ENCODE measurements at places on chromosomes 4 and X.

DNA sequence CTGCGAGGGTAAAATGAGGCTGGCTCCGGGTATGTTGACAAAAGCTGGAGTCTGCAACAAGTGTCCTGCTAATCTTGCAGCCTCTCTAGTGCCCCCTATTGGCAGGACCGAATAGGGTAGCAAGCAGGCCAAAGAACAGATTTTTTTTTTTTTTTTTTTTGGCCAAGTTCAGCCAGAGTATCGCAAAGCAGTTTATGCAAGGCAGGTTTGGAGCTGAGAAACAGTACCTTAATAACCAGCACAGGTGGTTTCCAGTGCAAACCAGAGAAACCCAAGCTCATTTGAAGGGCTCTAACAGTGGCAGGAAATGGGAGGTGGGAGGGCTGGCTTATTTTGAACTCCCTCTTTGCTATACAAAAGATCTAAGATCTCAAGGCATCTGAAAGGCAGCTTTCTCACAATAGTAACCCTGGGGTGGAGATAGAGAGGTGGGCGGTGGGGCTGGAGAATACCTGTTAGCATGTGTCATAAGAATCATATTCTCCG, 38.2 kb upstream of the OCIAD2 start:
- peak; percentile 8 for DNase-seq

DNA sequence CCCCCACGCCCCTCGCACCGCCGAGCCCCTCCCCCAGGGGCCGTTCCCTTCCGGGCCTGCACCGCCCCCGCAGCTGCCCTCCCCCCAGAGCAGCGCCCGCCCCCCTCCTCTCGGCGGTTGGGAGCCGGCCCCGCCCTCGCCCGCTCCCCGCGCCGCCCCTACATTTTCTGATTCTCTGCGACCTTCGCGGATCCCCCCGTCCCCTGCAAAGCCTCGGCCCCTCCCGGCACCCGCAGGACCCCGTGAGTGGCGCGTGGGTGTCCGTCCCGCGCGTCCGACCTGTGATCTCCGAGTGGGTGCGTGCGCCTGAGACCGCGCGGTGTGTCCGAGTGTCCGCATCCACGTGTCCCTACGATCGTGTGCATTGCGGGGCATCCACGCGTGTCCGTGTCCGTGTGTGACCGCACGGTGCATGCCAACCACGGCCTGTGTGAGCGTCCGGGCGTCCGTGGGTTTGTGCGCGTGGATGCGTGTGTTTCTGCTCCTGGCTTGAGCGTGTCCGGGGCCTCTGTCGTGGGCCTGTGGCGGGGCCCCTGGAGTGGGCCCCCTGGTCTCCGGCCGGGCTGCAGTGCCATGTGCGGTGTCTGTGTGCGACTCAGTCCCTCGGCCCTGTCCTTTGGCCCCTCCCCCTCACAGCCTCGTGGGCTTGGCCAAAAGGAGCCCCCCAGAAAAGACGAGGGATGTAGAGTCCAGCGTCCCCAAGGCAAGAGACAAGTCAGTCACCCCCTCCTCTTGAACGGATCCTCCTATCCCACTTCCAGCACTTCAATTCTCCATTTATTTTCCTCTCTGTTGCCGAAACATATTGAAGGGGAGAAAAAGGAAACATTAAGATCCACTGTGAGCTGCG, 8.8 kb upstream of the NKX1-1 start:
- no peak for DNase-seq

DNA sequence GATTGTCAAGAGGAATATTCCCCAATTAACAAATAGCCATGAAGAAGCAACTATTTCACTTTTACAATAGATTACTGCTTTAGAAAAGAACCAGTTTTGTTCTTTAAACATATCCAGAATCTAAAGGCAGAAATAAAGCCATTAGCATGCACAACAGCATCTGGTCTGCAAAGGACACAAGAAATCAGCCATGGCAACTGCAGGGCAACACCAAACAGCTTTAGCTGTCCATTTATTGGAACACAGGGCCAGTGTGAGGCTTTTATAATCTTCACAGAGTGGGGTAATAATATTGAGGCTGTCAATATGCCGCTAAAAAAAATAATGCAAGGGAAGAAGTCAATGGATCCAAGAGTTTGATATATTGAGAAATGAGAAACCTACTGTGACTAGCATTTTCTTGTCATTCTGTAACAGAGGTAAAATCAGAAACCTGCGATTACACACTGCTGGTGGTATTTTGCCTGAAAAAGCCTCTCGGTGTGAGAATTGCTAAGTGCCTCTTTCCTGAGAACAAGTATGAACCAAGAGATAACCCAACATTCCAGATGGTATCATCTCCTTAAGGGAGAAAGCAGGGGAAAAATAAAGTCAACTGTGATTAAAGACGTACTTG, 2.7 kb upstream of the BANK1 start:
- no peak for DNase-seq

- DNase-seq, result no peak
These were observed 178.4 kb upstream of the RPS6KA3 start for GRCh38 chrX:20445109-20445508.

GRCh38 chrX:153768311-153769157, 4.5 kb downstream of the PLXNB3 start:
- DNase-seq, result no peak
